NCI-H1092 treated with DMSO at 0.1 percent for 48 hours (cell line): ENCODE measurements at places on chromosomes 5 and 9.

DNA sequence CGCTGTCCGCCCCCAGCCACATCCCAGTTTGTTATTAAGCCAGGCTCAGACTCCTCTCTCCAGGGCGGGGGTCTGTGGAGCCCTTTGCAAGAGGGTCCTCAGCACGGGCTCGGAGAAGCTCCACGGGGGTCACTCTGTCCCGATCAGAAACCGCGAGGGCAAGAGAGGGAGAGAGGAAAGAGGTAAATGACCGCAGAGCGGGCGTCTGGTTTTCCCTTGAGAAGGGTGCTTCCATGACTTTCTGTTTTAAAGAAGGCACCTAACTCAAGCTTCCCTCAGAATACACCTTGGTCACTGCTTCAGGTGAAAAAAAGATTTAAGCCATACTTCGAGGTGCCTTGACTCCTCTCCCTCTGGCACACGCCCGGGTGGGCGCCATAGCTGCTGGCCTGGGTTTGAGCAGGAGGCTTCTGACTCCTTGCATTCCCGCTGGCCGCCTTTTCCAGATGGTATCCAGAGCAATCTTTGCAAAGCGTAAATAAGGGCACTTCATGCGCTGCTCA lies 5.8 kb upstream of the TERT start:
- no peak for DNase-seq

- DNase-seq: no peak
Measured at GRCh38 chr9:37371565-37372464, 50.7 kb upstream of the GRHPR start.

DNA sequence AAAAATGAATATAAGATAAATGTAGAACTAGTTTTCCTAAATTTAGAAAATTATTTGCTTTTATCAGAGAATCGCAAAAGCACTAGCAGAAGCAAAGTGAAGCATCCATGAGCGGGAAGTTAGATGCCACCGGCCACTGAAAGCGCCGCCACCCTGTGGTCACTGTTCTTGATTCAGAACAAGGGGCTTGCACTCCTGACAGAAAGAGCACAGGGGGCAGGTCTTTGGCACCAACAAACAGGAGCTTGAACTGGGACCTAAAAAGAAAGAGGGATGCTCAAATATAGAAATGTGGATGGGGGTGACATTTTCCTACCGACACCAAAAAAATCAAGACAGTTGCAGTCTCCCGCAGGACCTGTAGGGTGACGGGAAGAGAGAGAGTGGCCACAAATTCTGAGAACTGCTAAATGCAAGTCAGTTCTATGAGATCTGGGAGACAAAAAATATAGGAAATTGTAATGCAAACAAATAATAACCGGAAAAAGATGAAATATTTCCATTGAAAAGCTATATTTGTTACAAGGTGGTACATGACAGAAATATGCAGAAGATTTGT lies 144.3 kb downstream of the CDH12 start:
- DNase-seq: no peak

- no peak for DNase-seq
Measured at GRCh38 chr5:147084702-147085101, 150.1 kb upstream of the STK32A start.

DNA sequence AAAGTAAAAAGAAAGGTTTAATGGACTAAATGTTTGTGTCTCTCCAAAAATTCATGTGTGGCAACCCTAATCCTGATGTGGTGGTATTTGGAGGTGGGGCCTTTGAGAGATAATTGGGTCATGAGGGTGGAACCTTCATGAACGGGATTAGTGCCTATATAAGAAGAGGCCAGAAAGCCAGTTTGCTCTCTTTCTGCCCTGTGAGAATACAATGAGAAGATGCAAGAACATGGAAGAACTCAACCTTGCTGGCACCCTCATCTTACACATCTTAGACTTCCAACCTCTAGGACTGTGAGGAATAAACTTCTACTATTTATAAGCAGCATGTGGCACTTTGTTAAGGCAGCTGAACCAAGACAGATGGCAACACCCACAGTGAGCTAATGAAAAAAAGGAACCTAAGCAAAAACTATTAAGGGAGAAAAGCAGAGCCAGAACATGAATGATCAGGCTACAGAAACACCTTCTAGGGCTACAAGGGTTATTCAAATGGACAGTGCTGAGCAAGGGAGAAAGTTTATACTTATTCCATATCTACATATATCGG lies 159.5 kb downstream of the PLK2 start:
- no peak for DNase-seq

- no peak for DNase-seq
Measured at GRCh38 chr9:129270903-129271431, 92.9 kb upstream of the IER5L start.

DNA sequence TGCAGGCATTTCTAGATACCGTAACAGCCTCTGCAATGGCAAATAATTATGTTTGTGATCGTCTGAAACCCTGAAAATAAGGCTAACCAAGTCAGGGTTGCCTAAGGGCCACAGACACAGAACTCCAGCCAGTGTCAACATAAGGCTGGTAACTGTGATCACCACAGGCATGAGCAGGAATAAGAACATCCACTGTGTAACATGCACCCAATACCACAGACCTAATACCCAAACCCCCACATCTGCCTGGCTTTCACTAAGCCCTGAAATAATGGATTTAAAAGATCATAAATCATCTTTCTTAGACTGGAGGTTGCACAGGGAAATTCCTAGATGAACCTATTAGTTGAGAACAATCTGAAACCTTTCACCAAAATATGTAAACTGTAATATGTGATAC lies 394.5 kb downstream of the NFIB start:
- DNase-seq: no peak

DNA sequence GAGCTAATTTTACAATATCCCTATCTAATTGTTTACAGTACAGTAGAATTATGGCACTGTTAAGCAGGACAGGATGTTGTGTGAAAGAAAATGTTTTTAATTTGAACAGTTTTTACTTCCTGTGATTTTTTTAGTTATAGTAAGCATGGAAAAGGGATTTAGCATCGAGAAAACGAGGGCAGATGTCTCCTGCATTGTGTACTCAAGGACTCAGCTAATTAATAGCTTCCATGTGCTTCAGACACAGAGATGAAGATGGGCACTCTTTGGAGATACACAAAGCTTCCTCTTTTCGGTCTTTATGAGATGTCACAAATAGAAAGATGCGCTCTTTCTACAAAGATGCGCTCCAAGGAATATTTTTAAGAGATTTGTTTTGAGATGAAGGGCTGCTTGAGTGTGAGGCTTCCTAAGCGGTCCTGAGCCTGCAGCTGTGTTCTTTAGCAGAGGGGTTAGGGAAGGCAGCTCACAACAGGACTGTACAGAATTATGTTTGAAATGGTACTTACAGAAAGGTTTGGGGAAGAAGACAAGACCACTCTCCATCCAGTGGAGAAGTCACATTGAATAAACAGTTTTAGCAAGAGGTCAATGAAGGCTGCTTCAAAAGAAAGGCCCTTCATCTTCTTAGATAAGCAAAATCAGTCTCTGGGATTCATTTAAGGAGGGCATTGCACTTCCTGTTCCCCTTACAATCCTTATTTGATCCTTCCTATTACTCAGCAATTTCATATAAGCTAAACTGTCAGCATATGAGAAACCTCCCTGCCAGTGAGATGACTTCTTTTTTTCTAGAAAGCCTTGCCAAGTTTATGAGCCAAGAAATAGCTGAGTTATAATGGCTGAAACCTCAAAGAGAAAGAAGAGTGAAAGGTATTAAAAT lies 311.5 kb downstream of the EFNA5 start:
- DNase-seq: no peak

- no peak for DNase-seq
Measured at GRCh38 chr9:4306066-4306776, 6.4 kb upstream of the GLIS3 start.

- DNase-seq: no peak
Measured at GRCh38 chr9:121876658-121877271, 216.3 kb downstream of the TTLL11 start.

- peak; percentile 48 for DNase-seq
Measured at GRCh38 chr9:90964101-90965020, 162.7 kb downstream of the SYK start.

DNA sequence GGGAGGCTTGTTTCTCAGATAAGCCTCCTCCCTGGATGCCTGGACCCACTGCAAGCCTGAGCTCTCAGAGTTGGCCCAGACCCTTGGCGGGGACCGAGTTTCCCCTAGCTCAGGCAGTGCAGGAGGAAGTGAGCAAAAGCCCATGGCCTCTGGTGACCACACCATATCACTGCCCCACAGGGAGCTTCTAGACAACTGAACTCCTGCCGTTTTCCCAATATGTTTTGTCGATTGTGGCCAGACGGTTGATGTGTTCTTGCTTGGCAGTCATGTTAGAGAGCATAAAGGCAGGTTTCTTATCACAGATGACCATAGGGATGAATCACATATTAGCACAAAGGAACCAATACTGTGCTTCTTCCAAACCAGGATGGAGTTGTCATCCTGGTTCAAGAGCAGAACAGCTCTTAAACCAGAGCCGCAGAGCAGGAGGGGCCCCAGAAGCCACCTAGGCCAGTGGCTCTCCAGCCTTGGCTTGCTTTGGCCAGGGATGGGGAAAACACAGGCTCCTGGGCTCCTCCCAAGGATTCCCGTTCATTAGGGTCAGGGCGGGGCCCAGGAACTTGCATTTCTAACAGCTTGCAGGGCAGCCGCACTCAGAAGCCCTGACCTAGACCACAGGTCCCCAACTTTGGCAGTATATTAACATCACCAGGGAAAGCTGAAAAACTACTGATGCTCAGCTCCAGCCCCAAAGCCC lies 113.1 kb upstream of the TBC1D2 start:
- DNase-seq: no peak

GRCh38 chr5:77945874-77946273 lies 169.7 kb upstream of the TBCA start:
- no peak for DNase-seq

DNA sequence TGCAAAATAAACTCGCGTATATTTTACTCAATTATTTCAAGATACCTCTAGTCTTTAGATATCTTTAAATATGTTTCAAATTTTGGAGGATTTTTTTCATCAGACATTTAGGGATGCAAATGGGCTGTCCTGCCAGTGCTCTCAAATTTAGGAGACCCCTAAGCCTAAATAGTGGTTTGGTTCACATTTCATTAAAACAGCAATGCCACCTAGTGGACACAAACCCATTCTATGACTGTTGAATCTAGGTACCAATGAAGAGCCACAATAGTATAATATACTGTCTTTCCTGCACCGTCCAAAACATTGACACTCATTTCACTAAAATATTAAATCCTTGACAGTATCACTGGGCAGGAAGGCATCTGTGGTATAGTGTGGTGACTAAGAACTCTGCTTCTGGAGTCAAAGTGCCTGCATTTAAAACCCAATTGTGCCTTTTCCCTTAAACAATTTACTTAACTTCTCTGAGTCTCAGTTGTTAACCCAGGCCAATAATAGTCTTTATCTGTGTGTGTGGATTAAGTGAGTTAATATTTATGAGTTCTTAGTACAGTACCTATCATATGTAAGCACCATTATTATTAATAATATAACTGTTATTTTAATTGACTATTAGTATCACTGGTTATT lies 148.0 kb downstream of the RORB start:
- DNase-seq: peak; percentile 42

DNA sequence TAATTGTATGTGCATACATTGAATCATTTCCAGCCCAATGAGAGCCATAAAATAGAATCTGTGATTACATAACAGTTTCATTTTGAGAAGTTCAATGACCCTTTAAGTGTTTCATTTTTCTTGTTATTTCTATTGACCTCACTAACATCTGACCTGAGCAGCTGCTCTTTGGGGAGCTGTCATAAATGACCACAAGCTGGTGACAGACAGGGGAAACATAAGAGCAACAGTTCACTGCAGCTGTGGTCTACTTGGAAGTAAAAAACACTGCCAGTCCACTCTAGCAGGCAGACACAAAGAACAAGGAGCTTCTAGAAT lies 265.4 kb downstream of the DTWD2 start:
- DNase-seq: no peak

- DNase-seq: no peak
Measured at GRCh38 chr5:63563008-63563917, 399.0 kb downstream of the HTR1A start.

DNA sequence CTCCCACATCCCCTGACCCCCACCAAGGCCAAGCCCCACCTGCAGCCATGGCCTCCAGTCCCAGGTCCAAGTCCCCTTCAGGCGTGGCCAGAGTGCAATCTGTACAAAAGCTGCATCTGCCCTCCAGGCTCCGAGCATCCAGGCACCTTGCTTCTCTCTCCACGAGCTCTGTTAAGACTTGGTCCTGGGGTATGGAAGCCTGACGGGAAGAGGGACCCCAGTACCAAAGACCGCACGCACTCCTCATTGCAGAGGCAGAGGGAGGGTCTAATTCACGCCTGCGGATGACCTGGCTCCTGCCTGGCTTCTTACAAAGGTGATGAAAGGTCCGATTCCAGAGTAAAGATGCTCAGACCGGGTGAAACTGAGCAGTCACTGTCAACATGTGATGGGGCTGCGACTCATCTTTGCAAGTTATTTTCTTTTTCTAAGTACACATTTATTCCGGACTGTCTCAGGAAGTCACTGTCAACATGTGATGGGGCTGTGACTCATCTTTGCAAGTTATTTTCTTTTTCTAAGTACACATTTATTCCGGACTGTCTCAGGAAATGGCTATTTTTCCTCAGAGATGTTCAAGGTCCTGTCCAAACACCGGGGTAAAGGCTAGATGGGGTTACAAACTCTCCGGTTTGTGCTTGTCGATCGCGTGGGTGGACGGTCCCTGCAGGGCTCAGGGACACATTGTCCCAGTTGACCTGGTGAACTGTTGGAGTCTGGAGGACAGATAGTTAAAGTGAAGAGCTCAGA lies 252.0 kb upstream of the IRX4 start:
- no peak for DNase-seq

DNA sequence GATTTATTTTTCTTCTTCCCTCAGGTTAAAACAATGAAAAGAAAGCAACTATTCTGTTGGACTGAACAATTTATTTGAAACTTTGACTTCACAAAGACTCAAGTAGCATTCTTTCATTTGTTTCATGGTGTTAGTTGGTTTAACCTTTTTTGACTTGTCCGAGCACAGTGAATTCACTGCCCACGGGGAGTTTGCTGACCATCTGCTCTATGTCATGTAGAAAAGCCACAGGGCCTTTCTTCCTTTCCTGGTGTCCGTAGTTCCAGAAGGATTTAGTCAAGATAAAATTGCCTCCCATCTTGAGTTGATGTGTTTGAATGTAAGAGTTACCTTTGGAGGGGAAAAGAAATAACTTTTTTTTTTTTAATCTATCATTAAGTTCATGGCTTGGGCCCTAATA lies 55.1 kb upstream of the ZNF608 start:
- DNase-seq: no peak

DNA sequence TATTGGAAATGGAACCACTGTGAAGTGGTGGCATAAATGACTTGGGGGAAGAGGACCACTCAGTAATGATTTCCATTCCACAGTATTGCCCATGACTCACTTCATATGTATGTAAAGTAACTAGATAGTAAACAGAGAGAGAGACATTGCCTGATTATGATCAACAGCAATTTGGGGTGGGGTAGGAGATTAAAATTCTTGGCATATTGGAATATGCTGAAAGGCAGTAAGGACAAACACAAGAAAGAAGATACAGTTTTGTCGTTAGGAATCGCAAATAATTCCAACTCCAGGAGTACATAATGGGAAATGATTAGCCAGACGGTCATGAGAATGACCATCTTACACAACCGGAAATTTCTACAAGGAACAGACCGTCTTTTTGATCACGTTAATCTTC lies 1.5 kb upstream of the HMGCS1 start:
- no peak for DNase-seq

- no peak for DNase-seq
Measured at GRCh38 chr9:83266666-83267496, 203.9 kb upstream of the RASEF start.

GRCh38 chr5:180777475-180777874 lies 25.1 kb downstream of the MGAT1 start:
- no peak for DNase-seq
